ENCODE measurements at places on chromosomes 5 and 9.
A peak's percentile ranks its signal among the peaks of the same experiment; 100 is the strongest.

DNA sequence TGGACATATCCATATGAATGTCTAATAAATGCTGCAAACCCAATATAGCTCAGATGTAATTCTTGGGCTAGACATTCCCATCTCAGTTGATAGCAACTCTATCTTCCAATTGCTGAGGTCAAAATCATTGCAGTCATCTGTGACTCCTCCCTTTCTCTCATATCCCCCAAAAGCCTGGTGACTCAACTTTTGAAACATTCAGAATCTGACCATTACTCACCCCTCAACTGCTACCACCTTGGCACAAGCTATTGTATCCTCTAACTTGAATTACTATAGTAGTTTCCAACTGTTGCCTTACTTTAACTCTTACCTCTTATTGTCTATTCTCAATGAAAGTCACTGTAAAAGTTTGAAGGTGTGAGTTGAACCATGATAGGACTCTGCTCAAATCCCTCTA lies 600.1 kb upstream of the RGMB start:
- DNase-seq, result no peak

- DNase-seq, result no peak
Observed at GRCh38 chr5:122182491-122182921, 53.2 kb downstream of the ZNF474 start.

DNA sequence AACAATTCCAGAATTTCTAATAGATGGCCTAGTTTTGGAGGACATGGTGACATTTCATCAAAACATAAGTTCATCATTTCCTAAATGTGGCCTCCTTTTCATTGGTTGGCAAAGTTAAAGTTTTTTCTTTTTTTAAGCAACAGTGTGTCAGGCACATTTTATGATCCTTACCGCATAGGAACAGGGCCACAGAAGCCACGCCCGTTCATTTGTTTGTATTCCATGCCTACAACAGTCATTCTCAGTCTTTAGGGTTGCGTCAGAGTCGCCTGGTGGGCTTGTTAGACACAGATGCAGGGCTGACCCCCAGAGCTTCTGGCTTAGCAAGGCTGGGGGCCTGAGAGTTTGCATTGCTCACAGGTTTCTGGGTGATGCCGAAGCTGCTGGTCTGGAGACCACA lies 130.2 kb downstream of the HSD17B3 start:
- no peak for DNase-seq

DNA sequence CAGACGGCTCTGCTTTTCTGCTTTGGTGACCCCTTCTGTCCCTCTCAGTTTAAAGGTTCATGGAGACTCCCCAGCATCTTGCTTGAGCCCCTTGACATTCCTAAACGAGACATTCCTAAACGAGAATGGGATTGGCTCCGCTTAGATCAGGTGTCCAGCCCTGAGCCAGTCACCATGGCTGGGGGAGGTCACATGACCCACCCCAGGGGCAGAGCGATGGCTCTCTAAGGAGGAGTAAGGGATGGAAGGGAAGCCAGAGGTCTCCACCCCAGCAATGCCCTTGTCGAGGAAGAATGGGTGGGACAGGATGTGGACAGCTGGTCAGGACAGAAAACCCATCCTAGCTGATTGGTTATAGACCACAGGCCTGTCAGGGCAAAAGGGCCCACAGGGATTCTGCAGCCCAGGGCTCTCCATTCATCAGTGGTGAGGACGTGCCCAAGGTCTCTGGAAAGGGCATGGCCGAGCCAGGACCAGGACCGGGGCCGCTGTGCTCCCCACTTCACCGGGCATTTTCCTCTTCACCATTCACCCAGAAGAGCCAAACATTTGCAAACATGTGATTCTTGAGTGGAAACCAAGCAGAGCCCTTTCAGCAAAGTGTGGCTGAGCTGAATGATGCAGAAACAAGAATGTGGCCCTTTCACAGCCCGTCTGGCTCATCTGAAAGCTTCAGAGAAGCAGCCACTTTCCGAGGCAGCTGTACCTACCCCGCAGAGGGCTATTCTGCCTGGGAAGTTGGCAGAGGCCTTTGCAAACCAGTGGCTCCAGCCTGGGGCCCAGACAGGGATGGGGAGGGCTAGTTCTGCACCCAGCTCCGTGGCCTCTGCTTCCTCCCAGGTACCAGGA lies 19.8 kb upstream of the AIF1L start:
- DNase-seq, result no peak

DNA sequence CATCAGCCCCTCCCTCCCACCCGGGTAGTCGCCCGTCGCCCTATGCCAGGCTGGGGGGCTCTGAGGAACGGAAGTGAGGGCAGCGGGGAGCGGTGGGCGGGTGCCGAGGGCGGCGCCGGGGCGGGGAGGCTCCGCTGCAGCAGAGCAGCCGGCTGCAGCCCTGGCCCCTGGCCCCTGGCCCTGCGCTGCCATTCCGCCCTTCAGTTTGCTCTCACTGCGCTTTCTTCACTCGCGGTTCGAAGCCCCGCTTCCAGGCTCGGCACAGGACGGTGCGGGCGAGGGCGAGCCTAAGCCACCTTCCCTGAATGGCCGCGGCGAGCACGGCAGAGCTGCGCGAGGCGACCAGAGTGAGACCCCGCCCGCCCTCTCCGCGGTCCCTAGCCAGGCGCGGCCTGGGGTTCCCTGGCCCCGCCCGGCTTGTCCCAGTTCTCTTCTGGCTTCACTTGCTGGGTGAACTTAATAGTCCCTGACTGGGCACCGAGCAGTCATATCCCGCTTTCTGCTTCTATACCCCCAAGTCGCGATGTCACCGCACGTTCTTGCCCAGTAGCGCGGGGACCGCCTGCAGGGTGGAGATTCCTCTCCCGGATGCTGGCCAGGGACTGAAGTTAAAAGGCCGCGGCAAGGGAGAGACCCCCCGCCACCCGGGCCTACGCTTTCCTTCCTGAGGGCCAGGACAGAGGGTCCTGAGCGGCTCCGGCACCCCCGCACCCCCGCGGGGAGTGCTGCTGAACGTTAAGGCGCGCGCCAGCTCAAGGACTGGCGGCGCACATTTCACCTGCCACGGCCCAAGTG lies 623 bp upstream of the TRIM36 start:
- no peak for DNase-seq

GRCh38 chr5:157347301-157348048 lies 81.6 kb downstream of the CYFIP2 start:
- no peak for DNase-seq

- no peak for DNase-seq
Observed at GRCh38 chr9:89864257-89864656, 259.4 kb downstream of the GADD45G start.

GRCh38 chr5:71471193-71471592 lies 15.7 kb downstream of the BDP1 start:
- no peak for DNase-seq

DNA sequence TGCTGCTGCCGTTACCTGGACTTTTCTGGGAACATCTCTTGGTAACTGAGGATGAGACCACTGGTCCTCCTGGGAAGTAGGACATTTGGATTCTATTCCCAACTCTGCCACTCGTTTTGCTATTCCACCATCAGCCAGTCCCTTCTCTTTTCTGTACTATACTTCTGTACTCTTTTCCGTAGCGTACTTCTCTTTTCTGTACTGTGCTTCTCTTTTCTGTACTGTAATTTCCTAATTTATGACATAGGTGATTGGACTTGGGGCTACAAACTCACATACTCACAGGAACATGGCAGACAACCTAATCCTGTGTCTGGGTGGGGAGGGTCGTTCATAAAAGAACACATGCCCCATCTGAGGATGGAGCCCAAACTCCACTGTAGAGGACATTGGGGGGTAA lies 335.3 kb upstream of the PANK3 start:
- no peak for DNase-seq

DNA sequence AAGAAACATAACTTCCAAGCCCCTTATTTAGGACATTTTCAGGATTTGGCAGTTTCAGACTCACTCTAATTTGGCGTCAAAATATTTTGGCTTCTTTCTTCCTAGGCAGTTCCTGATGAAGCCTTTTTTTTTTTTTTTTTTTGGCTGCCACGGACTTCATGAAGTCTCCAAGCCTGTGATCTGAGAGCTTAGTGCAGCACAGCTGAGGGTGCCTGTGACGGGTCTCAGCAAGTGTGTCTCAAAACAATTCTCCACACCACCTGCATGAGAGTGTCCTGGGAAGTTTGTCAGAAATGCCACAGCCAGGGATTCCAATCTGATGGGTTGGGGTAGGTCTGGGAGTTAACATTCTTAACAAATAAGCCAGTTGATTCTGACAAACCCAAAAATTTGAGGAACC lies 6.0 kb upstream of the ESM1 start:
- DNase-seq, result no peak

DNA sequence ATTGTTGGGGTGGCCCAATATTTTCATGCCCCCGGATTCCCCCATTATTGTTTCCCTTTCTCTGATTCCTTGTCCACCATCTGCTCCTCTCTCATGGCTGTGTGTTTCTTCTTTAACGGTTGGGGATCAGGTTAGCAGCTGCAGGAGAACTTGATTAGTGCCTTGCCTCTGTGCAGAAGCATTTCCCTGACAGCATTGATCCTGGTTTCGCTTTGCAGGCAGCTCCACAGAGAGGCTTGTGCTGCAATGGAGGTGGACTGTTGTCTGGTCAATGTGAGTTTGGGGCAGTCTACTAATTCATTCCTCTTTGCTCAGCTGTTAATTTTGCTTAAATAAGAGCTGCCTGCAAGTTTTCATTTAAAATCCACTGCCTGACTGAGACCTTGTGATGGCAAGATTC lies 32.5 kb upstream of the SSBP2 start:
- no peak for DNase-seq

GRCh38 chr9:20043461-20043860 lies 254.6 kb upstream of the SLC24A2 start:
- DNase-seq, result no peak

DNA sequence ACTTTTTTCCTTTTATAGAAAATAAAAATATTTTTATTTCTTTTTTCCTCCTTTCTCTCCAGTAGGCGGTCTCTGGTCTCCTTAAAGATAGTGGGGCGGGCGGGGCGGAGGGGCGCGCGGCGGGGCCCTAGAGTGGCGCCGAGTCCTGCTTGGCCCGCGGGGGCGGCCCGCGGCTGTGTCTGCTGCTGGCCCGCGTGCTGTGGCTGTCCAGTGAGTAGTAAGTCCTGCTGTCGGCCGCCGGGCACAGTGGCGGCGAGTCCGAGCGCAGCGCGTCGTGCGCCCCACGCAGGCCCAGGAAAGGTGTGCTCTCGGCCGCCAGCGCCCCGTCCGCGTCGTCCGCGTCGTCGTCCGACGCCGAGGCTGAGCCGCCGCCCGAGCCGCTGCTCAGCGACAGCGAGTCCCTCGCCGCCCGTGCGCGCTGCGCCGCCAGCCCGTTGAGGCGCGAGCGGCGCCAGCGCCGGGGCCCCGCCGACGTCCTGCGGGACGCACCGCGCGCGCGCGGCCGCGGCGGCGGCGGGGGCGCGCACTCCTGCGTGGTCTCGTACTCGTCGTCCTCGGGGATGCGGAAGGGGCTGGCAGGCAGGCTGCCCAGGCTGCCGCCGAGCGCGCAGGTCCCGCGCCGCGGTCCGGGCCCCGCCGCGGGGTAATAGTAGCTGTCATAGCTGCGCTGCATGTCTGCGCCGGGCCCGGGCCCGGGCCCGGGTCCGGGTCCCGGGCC lies 52.3 kb downstream of the PSD2 start:
- DNase-seq, result peak; percentile 67

GRCh38 chr5:40873286-40873880 lies 32.2 kb downstream of the CARD6 start:
- no peak for DNase-seq

DNA sequence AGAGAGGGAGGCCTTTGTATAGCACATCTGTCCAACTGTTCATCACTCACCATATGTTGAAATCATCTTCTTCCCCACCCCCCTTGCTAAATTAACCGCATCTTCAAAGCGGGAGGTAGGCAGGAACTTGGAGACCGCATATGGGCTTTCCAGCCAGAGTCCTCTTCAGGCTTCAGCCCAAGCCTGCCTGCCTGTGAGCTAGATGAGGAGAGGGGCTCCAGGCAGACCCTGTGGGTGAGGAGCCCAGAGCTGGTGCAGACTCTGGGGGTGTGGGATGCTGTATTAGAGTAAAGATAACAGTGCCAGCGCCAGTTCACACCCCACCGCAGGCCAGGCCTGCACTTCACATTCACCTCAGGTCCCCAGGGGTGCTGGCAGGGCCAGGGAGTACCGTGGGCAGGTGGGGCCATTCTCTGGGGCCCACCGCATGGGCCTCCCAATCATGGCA lies 16.2 kb downstream of the PRRC2B start:
- no peak for DNase-seq

DNA sequence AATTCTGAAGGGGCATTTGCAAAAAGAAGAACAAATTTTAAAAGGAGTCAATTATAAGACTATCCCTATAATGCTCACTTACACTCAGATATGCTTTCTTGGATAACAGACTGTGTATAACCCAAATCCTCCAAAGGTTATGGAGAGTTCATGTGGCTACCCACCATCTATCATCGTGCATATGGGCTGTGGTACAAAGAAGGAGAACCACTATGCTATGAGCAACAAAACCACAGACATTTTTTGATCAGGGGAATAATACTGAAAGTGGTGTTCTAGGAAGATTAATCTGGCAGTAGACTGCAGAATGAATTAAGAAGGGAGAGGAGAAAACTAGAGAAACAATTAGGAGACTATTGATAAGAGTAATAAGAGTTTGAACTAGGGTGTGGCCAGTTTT lies 16.8 kb downstream of the NR3C1 start:
- no peak for DNase-seq

- no peak for DNase-seq
Observed at GRCh38 chr9:68933434-68934328, 80.2 kb downstream of the PRKACG start.

DNA sequence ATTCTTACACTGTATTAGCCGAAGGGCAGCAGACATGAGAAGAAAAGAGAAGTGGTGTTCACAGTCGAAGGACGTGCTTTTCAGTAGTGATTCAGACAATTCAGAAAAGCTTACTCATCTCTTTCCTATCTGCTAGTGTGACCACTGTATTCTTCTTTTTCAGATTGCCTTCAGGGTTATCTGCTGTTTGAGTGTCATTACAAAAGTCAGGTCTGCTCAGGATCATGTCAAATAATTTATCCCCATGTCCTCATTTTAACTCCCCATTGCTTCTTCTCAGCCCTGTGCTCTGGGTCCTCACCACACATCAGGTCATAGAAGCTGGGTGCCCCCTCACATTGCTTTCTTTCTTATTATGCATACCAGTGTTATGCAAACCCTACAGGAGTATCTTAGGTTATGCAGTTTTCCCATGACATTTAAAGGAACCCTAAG lies 394.0 kb downstream of the CETN3 start:
- DNase-seq, result no peak

DNA sequence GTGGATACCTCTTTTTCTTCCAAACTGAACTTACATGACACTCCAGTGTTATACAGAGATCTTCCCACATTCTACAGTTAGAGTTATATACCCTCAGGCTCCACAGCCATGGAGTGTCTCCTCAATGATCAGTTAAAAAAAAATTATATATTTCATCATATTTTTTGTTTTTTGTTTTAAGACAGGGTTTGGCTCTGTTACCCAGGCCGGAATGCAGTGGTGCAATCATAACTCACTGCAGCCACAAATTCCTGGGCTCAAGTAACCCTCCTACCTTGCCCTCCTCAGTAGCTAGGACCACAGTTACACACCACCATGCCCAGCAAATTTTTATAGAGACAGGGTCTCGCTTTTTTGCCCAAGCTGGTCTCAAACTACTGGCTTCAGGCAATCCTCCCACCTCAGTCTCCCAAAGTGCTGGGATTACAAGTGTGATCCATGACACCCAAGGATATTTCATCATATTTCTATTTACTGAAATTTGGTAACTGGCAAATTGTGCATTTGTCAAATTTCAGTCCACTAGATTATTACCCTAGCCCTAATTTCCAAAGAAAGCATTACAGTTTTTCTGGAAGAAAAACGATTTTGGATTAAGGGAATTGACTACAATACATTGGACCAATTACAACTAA lies 18.1 kb upstream of the SCAI start:
- no peak for DNase-seq

Measured in stimulated activated CD8-positive, alpha-beta memory T cell treated with anti-CD3 and anti-CD28 coated beads, Interleukin-4, amount 100 ng/mL, for 4 hours (primary cell).